Fibroblast of villous mesenchyme (primary cell): ENCODE measurements at places on chromosomes 5 and 9. TPM values are rescaled to one million over a fixed set of nuclear protein-coding genes. Genes with fewer than 3 reads are reported as not detected.

Gene C5orf58
- not detected in 2 replicates for total RNA-seq

Gene NUTM2F
- not detected in 2 replicates for total RNA-seq

Gene GDF9
- total RNA-seq, result not detected in 2 replicates

Gene DNAH5
- 0.97 and 1.3 TPM in 2 replicates for total RNA-seq

Gene MSMP
- total RNA-seq, result not detected in 2 replicates

Gene DDX4
- total RNA-seq, result not detected in 2 replicates

Gene DMGDH
- 4.5 and 6.9 TPM in 2 replicates for total RNA-seq

Gene GRIA1
- total RNA-seq, result 8.1 and 22.5 TPM in 2 replicates

Gene SAXO1
- not detected in 2 replicates for total RNA-seq

Gene PTPRD
- 7.1 and 26.3 TPM in 2 replicates for total RNA-seq

Gene RNF38
- total RNA-seq, result 9.0 and 14.7 TPM in 2 replicates

Gene KCNV2
- total RNA-seq, result not detected in 2 replicates

Gene DYNC2I2
- 52.2 and 59.9 TPM in 2 replicates for total RNA-seq

Gene PCSK5
- 1.7 and 2.3 TPM in 2 replicates for total RNA-seq

Gene OCLN
- total RNA-seq, result 0.43 and 0.64 TPM in 2 replicates

Gene INSL6
- 0.43 and 0.64 TPM in 2 replicates for total RNA-seq

Gene AQP3
- 0.86 and 0.97 TPM in 2 replicates for total RNA-seq

Gene CORO2A
- 0.32 and 2.2 TPM in 2 replicates for total RNA-seq

Gene OR1J2
- 0.32 and 0.43 TPM in 2 replicates for total RNA-seq

Gene TAF11L12
- not detected in 2 replicates for total RNA-seq

Gene IGFBPL1
- total RNA-seq, result 0.32 TPM in 1 of 2 replicates, not detected in the other

Gene ZNF300
- total RNA-seq, result 5.2 and 6.9 TPM in 2 replicates

Gene PDE6A
- total RNA-seq, result under 0.01 TPM in 1 of 2 replicates, not detected in the other

Gene SLCO6A1
- total RNA-seq, result under 0.01 and 0.32 TPM in 2 replicates

Gene OR1Q1
- total RNA-seq, result not detected in 2 replicates

Gene TMEM232
- total RNA-seq, result 1.3 TPM in 2 replicates
